ENCODE measurements at places on chromosomes 1 and 21. TPM values are rescaled to one million over a fixed set of nuclear protein-coding genes. Genes with fewer than 3 reads are reported as not detected.
A peak's percentile ranks its signal among the peaks of the same experiment; 100 is the strongest.

DNA sequence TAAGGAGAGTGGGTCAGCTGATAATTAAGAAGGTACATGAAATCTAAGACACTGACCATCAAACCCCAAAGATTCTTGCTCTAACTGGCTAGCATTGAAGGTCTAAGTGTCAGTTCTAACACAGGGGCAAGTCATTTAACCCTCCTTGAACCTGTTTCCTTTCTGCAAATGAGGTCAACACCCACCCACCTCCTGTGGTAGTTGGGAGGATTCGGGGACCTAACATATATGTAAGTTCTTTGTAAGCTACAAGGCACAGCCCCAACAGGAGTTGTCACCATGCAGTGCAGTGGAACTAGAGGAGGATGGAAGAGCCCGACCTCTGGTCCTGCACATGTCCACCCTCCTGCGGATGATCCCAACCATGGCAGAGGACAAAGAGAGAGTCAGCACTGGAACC lies 2.4 kb downstream of the NUDT17 start:
- DNase-seq = no peak

GRCh38 chr21:46038871-46039397 lies 57.4 kb downstream of the COL6A1 start:
- peak; percentile 87 for DNase-seq

The BEND5 gene
- total RNA-seq = 3.7 TPM

The TTC39A gene
- total RNA-seq = 6.0 TPM

GRCh38 chr21:41459884-41460534 lies 34.0 kb downstream of the MX1 start:
- DNase-seq = no peak

The LCE1B gene
- not detected for total RNA-seq

DNA sequence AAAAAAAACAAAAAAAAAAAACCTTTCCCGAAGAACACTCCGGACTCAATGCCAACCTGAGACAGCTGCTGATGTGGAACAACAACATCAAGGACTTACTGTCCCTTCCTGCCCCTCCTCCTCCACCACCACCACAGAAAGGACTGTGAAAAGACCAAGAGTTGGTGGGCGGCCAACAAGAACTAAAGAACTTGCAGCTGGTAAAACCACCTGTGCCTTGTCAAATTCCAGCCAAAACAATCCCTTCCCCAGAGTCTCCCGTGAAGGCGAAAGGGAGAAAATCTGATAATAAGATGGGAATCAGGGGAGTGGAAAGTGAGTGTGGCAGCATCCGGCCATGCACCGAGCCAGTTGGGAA lies 88.9 kb downstream of the PROX1 start:
- peak; percentile 62 for DNase-seq

DNA sequence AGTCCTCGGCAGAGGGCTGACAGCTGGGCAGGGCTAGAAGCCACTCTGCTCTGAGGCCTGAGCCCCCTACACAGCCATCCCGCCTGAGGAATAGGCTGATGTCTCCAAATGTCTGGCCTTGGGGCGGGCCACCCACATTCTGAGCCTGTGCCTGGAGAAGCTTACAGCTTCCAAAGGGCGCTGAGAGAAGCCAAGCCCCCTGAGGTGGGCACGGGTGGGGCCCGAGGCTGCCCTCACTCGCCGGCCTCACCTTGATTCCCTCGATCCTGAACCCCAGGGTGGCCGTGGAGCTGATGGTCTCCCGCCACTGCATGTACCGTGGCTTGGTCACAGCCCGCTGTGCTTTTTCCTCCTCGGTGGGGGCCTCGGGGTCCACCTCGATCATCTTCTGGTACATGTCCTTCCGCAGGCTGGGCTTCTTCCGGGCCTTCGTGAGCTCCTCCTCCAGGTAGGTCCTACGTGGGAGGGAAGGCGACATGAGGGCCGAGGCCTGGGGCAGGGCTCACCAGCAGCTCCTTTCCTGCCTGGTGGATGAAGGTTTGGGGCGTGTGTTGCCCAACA lies 93.2 kb downstream of the STUM start:
- peak; percentile 9 for DNase-seq

The ZNF326 gene
- 5.9 TPM for total RNA-seq

The RYR2 gene
- 0.30 TPM for total RNA-seq

DNA sequence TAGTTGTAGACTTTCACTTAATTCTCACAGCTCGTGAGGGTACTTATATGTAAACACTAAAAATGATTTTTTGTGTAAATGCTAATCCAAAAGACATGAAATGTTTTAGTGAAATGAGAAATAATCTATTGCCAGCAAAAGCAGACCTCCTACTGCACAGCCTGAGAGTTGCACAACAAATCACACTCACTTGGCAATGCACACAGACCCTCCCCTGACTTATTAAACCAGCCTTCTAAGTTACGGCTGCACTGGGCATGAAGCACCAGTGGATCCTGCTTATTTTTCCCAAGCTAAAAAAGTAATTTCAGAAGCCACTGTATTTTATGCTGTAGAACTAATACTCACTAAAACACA lies 10.3 kb downstream of the ERRFI1 start:
- no peak for DNase-seq

DNA sequence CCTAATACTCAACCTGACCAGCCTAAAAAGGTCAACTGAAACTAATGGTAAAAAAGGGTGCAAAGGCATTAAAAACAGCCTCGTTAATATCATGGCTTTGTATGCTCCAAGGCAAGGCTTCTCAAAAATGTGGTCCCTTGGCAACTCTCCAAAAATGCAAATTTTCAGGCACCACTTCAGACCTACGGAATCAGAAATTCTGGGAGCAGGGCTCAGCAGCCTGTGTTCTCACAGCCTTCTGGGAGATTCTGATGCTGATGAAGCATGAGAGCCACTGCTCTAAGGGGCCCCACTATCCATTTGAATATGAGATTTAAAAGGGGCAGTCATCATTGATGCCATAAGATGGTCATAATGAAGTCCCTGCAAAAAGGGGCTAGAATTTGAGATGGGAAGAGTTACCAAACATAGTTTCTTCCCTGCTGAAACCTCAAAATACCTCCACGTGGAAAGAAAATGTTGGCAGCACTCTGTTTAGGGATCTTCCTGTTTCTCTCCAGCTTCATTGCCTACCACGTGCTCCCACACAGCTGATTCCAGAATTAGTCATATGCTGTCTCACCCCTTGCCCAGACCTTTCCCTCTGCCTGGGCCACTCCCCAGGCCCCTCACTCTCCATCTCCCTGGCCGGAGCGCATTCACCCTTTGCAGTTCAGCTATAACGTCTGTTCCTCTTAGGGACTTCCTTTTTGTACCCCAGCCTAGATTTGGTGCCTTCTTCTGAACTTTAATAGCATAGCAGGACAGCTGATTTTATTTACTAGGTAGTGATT lies 46.7 kb downstream of the PHC2 start:
- DNase-seq = no peak

The PDC gene
- not detected for total RNA-seq

The TMEM82 gene
- total RNA-seq = not detected

The S100A14 gene
- total RNA-seq = not detected

The DIRAS3 gene
- 1.2 TPM for total RNA-seq

GRCh38 chr1:62337706-62338631 lies 18.7 kb upstream of the KANK4 start:
- DNase-seq = no peak

The AMY1C gene
- not detected for total RNA-seq

DNA sequence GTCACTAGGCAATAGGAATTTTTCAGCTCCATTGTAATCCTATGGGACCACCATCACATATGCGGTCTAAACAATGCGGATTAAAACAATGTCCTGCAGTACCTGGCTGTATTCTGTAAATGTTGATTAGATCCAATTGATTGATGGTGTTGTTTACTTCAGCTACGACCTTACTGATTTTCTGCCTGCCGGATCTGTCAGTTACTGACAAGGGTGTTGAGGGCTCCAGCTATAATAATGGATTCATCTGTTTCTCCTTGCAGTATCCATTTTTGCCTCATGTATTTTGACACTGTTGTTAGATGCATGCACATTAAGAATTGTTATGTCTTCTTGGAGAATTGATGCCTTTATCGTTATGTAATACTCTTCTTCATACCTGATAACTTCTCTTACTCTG lies 39.0 kb downstream of the RAP1A start:
- DNase-seq = no peak

DNA sequence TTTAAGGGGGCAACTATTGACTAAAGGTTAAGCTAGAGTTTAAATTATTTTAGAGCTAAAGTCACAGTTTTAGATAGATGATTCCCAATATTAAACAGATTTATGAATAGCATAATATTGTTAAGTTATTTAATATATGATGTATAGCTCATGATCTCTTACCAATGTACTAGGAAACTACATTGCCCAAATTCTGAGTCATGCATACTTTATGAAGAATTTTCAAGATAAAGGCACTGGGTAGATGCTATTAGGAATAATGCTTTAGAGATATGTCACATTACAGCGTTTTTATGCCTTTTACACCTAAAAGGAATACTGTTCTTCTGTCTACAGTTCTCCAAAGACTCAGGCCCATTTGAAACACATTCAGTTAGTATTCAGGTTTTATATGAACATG lies 215.1 kb downstream of the NCAM2 start:
- no peak for DNase-seq

The NTPCR gene
- 72.0 TPM for total RNA-seq

GRCh38 chr1:220241072-220241663 lies 31.1 kb downstream of the RAB3GAP2 start:
- no peak for DNase-seq

The TNFAIP8L2 gene
- 0.90 TPM for total RNA-seq

The KRTAP11-1 gene
- total RNA-seq = not detected

GRCh38 chr1:8016210-8016894 lies 9.8 kb downstream of the ERRFI1 start:
- DNase-seq = no peak

The S100A7 gene
- 0.60 TPM for total RNA-seq
